GM12878 (cell line): ENCODE measurements at places on chromosomes 1 and 21. TPM values are rescaled to one million over a fixed set of nuclear protein-coding genes. Genes with fewer than 3 reads are reported as not detected.
A peak's percentile ranks its signal among the peaks of the same experiment; 100 is the strongest.

DNA sequence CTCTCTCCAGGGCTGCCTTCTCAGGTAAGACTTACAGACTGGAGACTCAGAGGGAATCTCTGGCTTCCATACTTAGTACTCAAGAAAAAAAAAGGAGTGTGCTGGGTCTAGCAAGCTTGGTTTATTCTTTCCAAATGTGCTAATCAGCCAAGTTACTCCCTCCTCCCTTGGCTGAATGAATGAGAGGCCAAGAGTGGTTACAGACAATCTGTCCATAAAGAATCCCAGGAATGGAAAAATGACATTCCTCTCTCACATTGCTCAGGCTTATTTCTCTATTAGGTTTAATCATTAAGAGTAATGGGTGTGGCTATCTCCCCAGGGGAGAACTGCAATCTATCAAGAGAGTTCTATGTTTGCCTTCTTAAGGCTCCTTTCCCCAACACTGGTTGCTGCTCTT lies 547.3 kb upstream of the PLXNA2 start:
- no peak for DNase-seq

DNA sequence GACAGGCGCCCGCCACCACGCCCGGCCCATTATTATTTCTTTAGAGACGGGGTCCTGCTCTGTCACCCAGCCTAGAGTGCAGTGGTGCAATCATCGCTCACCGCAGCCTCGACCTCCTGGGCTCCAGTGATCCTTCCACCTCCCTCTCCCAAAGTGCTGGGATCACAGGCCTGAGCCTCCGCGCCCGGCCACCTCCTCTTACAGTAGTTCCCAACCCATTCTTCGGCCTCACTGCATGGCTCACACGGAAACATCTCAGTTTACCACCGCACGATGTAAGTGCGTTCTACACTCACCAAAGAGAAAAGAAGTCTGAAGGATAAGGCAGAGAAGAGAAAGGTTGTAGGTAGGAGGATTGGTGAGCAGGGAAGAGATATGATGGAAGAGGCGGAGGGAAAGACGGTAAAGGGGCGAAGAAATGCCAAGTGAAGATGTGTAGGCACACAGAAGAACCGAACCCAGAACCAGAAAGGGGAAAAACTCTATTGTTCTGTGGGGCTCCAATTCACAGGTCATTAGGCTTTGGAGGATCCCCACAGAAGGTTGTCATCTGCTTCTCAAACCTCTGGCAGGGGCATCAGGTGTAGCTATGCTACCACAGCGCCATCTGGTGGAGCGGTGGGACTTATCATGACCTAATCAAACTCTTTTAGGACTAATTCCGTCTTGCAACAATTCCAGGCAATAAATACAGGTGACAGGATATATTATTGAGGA lies 504.2 kb downstream of the SMYD3 start:
- peak; percentile 39 for DNase-seq

GRCh38 chr1:230641346-230641745 lies 935 bp upstream of the COG2 start:
- DNase-seq, result no peak

DNA sequence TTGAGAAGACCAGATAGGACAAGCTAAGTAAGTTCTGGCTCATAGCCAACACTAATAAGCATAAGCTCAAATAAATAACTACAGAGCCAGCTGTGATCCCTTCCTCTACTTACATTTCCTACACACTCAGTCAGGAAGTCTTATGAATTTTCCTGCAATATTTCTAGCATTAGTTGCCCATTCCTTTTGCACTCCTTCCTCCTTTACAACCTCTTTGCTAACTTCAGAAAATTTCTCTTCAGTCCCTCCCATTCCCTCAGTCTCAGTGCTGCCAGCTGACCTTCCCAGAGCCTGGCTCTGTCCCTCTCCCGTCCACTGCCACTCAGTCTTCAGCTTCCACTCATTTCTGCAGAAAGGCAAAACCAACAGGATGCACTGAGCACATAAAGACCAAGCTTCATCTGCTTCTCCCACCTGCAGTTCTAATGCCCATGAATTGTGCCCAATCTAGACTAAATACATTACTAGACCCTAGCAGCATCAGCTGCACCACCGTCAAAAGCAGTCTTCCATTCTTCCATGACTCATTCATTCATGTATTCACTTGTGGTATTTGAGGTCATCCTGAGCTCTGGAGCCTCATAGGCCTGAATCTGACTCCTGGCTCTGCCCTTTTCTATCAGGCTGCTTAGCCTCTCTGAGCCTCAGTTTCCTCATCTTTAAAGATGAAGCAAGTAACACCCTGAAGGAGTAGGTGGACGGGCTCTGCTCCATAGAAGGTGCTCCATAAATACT lies 54.6 kb upstream of the SIPA1L2 start:
- no peak for DNase-seq

DNA sequence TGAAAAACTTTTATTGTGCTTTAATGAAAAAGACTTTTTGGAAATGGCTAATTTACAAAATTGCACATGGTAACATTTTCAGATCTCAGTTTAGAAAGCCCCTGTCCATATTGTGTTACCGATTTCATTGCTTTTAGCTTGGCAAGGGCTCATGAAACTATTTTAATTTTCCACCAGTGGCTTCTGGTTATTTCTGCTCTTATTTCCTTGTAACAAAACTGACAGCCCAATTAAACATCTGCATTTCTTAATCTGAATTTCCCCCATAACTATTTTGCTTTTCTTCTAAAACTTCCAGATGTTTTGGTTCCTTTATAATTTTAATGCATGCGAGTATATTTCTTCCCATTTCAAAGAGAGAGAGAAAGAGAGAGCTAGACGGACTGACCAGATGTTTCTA lies 264.8 kb downstream of the PTPRC start:
- DNase-seq, result no peak

DNA sequence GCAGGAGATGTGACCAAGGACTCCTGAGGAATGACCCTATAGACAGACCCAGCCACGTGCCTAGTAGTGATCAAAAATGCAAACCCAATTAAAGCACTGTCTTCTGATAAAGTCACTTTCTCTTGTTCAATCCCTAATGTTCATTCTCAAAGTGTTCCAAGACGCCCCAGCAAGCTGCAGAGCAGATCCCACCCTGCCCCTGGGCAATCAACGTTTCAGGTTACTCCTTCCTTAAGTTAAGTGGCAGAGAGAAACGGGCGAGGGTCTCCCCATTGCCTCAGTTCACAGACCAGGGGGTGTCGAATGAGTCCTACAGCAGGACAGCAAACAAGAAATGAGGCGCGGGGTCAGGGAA lies 699 bp upstream of the RGS2 start:
- no peak for DNase-seq

DNA sequence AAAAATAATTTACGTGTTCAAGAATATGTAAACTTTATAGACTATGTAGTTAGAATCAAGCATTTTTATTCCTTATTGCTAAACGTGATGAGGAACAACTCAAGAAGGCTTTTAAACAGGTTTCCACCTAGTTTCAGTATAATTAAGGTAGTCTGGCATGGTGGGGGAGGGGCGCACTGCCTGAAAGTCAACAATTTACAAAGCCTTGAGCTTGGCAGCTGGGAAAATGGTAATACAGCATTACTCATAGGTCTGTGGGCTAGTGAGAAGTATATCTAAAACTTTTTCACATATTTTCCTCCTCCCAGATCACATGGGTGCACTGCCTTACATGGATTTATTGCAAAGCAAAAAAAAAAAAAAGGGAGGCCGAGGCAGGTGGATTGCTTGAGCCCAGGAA lies 75.2 kb downstream of the EVI5 start:
- DNase-seq, result no peak

DNA sequence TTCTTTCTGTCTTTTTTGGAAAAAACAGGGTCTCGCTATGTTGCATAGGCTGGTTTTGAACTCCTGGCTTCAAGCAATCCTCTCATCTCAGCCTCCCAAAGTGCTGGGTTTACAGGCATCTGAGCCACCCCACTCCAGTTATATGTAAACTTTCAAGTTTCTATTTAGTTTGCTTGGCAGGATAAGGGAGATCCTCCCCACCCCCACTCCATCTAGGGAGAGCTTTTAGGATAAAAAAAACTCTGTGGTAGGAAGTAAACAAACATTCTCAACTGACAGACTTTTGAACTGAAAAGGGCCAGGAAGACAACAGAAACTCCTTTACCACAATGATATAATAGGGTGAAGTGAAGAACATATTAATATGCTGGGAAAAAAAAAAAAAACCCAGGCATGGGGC lies 41.0 kb upstream of the ZNF326 start:
- DNase-seq, result no peak

DNA sequence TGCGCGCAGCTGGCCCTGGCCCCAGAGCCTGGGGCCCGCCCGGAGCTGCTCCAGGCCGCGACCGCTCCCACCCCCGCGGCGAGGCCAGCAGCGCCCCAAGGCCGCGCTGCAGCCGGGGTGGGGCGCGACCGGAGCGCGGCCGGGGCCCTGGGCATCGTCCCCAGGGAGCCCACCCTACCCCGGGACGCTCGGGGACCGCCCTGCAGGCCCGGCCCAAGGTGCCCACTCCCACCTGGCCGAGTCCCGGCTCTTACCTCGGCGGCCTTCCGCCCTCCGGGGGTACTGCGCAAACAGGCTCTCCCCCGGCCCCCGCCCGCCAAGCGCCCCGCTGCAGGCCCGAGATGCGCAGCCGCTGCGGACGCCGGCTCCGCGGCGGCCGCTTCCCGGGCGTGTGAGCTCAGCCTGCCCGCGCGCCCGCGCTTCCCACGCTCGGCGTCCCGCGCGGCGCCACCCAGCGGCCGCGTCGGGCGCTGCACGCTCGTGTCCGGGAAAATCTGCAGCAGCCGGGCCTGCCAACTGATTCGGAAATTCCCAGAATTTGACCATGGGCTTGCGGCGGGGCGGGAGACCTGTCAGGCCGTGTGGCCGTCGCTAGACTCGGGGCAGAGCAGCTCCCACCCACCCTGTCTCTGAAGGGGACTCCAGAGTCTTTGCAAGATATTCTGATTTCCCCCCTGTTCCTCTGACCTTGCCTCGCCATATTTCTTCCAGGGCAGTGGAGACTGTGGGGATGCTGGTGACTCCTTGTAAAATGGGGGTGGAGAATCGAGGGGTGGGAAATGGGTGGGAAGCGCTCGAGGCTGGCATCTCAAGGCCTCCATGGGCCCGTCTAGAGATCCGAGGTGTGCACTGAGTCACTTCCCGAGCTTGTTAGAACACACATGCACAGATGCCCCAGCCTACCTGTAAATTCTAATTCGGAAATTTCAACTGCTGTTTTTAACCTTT lies 41.9 kb downstream of the CD34 start:
- no peak for DNase-seq

DNA sequence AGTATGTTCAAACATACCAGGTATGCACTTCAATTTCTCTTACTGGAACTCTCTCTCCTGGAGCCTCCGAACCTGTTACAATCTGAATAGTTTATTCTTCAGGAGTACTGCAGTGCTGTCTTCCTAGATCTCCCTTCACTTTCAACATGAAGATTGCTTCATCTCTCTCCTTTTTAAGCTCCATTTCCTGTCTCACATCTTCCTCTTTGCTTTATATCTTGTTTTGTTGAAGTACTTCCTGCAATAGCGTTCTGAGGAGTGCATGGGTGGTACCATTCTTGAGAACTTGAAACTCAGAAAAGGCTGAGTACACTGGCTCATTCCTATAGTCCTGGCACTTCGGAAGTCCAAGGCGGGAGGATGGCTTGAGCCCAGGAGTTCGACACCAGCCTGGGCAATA lies 15.7 kb upstream of the C1orf146 start:
- no peak for DNase-seq

The FOXJ3 gene
- polyA plus RNA-seq, result 16.4 and 27.0 TPM in 2 replicates

The SNAPIN gene
- 74.5 and 78.6 TPM in 2 replicates for polyA plus RNA-seq
